ENCODE measurements at places on chromosomes 6 and 20.

GRCh38 chr6:90083891-90084290 lies 189.6 kb downstream of the GJA10 start:
- DNase-seq: no peak

DNA sequence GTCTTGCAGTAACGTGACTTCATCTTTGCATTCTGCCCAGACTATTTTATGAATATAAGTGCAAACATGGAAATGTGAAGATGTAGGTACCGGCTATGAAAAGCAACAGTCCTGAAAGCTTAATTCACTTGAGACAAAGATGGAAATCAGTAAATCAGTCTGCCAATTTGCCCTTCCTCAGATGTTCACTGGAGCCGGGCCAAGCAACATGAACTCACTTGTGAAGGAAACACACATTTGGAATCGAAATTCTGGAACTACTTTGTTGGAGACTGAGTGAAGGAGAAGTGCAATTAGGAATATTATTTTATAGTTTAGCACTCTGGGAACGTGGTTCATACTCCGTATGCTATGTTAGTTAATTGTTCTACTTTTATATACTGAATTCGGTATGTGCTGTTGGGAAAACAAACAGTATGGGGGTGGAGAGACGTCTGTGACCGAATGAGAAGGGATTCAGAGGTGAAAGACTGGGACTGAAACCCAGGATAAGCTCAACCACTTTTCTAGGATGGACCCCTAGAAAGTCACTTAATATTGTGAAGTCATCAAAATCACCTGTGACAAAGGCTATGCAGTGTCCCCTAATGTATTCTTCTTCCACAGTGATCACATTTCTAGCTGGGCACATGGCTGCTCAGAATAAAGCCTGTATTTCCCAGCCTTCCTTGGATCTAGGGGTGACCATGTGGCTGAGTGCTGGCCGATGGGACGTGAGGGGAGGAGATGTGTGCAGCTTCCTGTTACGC lies 95.5 kb downstream of the PREX1 start:
- no peak for DNase-seq

DNA sequence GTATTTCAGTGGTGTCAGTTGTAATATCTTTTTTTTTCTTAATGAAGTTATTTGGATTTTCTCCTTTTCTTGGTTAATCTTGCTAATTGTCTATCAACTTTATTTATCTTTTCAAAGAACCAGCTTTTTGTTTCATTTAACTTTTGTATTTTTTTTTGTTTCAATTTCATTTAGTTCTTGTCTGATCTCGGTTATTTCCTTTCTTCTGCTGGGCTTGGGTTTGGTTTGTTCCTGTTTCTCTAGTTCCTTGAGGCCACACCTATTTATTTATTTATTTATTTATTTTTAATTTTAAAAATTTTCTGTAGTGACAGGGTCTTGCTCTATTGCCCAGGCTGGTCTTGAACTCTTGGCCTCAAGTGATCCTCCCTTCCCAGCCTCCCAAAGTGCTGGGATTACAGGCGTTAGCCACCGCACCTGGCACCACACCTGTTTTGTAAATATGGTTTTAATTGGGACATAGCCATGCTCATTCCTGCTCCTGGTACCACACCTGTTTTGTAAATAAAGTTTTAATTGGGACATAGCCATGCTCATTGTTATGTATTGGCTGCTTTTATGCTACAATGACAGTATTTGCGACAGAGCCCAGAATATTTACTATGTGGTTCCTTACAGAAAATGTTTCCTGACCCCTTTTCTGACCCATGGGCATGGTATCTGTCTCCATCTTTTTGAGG lies 22.2 kb downstream of the KDM1B start:
- no peak for DNase-seq

DNA sequence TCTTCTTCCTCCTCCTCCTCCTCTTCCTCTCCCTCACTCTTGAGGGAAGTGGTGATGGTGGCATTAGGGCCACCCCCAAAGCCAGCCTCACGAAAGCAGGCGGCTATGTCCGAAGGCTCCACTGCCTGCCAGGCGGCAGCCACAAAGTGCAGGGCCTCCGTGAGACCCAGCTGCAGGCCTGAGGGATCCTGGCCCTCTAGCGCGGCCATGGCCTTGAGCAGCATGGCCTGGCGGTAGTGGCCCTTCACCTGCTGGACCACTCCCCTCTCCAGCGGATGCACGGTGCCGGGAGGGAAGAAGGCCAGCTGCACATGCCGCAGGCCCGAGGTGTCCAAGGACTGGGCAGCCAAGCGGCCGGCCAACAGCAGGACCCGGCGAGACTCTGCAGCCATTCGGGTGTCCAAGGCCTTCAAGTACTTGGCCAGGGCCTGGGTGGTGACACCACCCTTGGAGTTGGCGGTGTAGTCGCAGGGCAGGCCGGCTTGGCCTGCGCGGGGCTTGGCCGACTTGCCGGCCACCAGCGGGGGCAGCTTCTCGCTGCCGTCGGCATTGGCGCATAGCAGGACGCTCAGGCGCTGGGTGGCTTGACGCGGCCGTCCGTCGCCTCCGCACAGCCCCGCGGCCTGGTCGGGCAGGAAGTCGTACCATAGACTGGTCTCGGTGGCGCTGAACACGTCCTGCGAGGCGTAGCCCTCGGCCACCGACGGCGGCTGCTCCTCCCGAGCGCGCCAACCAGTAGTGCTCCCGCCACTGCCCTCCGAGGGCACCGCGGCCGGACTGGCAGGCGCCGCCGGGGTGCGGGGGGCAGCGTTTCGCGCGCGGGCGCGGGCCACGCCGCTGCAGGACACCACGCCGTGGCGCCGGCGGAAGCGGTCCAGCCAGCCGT lies 1.1 kb downstream of the CENPB start:
- no peak for DNase-seq

- DNase-seq: no peak
Observed at GRCh38 chr6:73680289-73680918, 15.6 kb upstream of the CD109 start.

- no peak for DNase-seq
Observed at GRCh38 chr6:65570340-65570739, 136.7 kb downstream of the EYS start.

GRCh38 chr6:154399097-154399496 lies 42.5 kb upstream of the IPCEF1 start:
- DNase-seq: no peak

DNA sequence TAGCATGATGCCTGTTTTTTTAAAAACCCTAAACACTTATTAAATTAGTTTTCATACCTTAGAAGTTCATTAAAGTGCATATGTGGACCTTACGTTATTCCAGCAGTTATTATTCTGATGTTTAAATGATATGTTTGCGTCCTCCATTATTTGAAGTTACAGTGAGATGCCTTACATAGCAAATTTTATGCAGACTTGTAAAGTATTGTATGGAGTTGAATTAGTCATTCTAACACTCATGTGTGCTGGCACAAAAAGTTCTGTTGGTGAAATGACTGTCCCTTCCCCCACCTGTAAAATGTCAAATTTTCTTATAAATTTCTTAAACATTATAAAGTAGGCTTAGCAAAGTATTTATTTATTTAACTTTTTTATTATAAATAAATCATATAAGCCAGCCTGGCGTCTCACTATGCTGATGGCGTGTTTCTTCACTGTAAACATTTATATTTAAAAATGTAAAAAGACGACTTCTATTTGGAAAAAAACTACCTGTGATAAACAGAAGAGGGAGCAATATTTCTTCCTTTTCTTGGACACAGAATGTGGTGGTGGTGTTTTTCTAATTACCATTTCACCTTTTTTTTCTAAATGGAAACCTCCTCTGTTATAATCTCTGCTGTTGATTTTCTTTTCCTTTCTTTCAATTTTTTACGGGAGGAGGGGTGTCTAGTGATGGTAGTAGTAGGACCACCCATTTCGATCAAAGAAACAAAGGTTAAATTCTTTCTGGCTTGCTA lies 155.4 kb downstream of the RFPL4B start:
- DNase-seq: no peak

GRCh38 chr6:35192301-35192860 lies 21.4 kb upstream of the SCUBE3 start:
- DNase-seq: no peak

DNA sequence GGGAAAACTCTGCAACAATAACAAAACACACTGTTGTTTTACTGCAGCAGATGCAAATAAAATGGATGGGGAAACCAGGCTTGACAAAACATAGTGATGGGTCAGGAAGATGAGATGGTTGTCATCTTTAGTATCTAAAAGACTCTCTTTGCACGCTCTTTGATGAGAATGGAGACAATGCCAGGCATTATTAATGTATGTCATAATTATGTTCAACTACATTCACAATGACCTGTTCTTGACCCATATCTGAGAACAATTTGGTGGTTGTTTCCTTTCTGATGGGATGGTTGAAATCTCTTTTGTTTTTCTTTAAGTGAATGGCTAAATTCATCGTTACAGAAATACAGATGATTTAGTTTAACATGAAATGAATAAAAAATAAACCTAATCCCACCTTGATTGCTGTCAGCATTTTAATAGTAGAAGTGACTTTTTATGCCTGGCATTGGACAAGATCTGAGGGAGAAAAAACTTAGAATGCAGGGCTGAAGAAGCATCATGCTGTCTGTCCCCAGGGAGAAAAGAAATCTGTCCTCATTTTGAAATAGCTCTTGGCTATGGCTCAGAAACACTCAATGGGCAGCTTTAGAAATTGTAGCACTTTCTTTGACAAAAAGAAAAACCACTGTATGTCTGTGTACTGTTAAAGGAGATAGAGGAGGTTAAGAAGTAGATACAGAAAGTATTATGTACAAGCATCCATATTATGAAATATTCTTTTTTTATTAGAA lies 12.4 kb upstream of the GRIK2 start:
- DNase-seq: no peak

- DNase-seq: no peak
Observed at GRCh38 chr6:34914358-34914757, 25.3 kb downstream of the ANKS1A start.

- DNase-seq: no peak
Observed at GRCh38 chr6:52098721-52099120, 11.3 kb upstream of the PKHD1 start.

DNA sequence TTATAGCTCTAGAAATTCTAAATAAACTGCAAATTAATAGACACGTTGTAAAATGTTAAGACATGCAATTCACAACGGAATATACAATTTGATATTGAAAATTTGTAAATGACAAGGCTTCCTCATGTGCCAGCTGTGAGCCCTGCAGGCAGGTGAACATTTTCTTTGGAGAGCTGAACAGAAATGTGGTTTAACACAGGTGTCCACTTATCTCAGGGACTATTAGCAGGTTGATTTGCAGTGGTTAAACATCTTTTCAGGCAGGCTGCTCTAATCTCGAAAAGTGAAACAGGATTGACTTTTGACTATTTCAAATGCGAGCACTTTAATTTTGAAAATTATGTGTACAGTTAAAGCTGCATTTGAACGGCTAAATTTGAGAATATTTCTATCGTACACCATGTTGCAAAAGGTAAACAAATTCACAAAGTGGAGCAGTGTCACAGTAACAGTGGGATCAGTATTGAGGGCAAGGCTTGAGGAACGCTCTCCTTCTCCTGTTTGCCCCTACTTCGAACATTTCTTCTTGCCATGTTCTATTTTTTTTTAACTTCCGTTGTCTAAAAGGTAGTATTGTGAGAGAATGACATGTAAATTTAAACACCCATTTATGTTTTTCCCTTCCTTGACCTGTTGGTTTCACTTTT lies 210.8 kb downstream of the CDKAL1 start:
- no peak for DNase-seq

DNA sequence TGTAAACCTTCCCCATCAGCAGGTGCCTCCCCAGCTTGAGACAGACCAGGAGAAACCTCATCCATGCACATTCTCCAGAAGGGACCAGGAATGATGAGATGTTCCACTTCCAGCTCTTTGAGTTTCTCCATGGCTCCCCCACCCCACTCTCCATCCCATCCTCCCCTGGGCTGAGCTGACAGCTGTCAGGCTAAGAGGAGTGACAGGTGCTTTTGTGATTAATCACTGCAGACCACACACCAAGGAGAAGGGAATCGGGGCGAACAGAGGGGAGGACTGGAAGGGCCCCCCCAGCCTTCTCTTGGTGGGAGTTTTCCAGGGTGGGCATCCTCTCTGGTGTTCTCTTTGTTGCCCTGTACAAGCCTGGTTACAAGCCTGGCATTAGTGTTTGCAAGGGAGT lies 56.1 kb upstream of the ZFAND3 start:
- no peak for DNase-seq

GRCh38 chr6:4884646-4885340 lies 108.6 kb downstream of the CDYL start:
- DNase-seq: no peak

DNA sequence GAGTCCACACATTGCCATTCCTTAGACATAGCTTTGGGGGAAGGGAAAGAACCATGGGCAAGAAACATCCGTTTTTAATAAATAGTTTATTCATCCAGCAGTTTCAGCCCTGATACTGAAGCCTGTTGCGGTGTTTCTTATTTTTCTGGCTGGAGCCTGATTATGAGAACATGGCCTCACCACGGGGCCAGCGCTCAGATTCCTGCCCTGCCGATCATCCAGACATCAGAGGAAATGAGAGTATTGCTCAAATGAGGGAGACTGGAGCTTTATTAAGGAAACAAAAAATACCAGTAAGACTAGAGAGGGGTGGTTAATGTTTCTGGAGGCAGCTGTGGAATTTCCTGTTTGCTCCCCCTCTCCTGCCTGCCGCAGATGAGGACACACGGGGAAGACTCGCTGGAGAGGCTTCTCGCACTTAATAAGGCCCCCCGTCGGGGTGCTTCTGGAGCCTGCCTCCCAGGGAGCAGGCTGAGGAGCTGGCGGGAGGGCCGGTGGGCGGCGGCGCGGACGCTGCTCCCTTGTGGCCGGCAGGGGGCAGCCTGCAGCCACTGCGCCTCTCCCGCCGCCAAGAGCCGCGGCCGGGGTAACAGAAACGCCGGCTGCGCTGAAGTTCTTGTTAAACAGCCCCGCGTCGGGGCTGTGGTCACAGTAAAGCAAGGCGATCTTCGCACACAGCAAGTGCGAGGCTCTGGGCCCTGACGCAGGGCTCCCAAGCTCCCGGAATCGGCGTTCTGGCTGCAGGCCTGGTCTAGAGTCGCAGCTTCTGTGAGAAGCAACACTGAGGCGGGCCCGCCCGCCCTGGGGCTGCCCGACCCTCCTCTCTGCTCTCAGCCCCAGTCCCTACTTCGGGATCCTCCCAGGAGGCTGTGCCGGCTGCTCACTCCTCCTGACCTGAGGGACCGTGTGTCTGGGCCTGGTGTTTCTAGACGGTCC lies 17.5 kb downstream of the LEMD2 start:
- peak; percentile 88 for DNase-seq

- no peak for DNase-seq
Observed at GRCh38 chr6:10526156-10526555, 5.0 kb downstream of the GCNT2 start.

DNA sequence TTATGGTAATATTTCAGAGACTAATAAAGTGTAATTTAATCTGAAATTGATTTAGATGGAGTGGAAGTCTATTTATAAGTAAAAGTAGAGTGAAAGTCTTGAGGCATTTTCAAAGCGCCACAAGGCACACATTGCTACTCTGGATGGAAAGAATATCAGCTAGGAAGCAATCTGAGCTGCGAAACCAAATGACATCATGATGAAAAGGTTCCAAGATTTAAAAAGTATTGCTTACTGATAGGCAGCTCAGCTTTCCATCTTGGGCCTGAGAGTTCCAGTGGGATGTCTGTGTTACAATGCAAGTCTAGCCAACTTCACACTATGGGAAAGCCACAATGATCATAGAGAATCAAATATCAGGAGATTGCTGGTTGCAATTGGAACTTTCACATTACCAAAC lies 126.9 kb upstream of the VGLL2 start:
- no peak for DNase-seq

GRCh38 chr20:44066645-44067606 lies 120.1 kb downstream of the JPH2 start:
- no peak for DNase-seq

- DNase-seq: no peak
Observed at GRCh38 chr6:38528196-38528965, 111.3 kb downstream of the BTBD9 start.

- peak; percentile 56 for DNase-seq
Observed at GRCh38 chr20:62914970-62915457, 11.3 kb downstream of the DIDO1 start.

Measured in right forelimb (tissue), 1 donor.